Esophagus squamous epithelium (tissue), 5 donors: ENCODE measurements at places on chromosomes 11 and 22.

DNA sequence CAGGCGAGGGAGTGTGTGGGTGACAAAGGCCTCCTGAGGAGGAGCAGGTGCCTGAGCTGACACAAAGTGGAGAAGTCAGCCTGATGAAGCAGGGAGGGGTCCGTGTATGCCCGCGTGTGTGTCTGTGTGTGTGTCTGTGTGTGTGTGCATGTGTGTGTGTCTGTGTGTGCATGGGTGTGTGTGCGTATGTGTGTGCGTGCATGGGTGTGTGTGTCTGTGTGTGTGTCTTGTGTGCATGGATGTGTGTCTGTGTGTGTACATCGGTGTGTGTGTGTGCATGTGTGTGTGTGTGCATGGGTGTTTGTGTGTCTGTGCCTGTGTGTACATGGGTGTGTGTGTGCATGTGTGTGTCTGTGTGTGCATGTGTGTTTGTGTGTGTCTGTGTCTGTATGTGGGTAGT is 65.6 kb upstream of the EIF3D start:
- no peak for DNase-seq

DNA sequence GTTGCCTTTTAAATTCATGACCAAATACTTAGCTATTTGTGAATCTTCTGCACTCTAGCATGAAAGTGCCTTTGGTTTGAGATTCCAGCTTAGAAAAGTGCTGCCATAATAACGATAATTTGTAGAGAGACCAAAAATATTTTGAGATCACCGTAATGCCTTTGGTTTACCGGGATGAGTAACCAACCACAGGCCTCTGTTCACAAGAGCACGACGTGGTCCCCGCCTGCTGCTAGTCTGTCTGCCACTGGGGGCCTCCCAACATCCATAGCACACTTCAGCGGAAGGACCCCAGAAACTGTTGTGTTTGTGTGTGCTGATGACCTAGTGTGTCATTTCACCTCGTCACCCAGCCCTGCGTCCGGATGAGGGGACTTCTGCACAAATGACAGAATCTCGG is 67.0 kb upstream of the RASSF10 start:
- no peak for DNase-seq

DNA sequence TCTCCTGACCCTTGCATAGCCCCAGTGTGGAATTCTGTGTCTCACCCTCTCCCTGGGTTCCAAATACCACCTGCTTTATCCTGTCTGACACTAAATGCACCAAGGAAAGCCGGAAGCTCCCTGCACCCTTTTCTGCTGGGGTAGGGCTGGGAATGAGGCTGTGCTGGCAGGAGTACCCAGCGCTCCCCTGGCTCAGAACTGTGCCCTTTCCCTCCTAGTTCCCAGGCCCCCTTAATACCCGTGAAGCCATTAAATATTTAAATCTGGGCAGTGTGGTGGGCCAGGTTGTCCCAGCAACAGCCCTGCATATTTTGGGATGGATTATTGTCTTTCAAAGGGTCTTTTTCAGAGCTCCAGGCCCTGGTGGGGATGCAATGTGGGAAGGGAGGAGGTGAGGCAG is 63.0 kb downstream of the TP53I11 start:
- DNase-seq = no peak

DNA sequence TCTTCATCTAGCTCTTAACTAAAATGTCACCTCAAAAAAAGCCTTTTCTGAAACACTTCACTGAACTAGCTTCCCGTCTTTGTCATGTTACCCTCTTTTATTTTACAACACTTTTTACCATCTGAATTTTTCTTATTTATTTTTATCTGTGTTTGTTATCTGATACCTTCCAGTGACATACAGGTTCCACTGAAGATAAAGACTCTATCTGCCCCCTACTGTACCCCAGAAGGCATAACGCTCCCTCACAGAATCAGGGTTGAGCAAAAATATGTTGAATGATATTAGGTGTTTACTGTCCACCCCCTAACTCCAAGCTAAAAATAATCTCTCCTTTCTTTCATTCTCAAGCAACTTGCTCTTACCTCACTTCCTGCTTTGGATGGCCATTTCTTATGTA is 654.2 kb downstream of the NELL1 start:
- DNase-seq = no peak

GRCh38 chr11:73946798-73947458 is 3.9 kb upstream of the DNAJB13 start:
- no peak for DNase-seq

DNA sequence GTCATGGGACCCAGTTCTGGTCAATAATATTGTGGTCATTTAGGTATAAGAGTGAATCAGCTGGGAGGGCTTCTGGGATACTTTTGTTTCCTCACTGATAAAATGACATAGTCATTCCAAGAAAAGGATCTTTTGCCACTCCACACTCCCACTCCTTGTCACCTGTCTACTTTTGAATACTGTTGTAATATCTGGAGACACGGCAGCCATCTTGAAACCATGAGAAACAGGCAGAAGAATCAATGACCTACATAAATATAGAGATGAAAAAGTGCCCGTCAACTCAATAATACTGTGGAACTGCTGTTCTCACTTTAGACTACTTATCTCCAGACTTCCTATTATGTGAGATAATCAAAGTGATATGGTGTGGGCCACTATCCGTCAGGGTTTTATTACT is 154.2 kb downstream of the CCDC34 start:
- no peak for DNase-seq

GRCh38 chr11:14310679-14311078 is 48.3 kb downstream of the RRAS2 start:
- DNase-seq = no peak

DNA sequence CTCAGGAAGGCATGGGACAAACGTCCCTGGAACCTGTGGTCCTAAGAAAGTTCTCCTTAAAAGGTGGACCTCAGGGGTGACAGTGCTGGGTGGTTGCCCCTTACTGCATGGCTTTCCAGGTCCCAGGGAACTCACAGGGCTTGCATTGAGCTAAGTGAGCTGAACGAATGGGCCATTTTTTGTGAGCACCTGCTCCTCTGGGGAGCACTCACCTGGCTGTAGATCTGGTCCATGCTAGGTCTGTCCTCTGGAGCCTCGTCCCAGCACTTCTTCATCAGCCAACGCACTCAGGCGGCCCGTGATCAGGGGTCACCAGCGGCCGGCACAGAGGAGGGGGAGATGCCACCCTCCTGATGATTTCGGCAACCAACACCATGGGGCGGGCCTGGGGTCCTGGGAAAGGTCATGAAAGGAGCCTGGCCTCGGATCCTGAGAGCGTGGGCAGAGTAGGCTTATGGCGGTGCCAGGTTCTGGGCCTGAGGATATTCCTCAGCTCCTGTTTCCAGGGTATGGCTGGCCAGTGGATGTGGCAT is 36.8 kb upstream of the LRRC32 start:
- DNase-seq = no peak

DNA sequence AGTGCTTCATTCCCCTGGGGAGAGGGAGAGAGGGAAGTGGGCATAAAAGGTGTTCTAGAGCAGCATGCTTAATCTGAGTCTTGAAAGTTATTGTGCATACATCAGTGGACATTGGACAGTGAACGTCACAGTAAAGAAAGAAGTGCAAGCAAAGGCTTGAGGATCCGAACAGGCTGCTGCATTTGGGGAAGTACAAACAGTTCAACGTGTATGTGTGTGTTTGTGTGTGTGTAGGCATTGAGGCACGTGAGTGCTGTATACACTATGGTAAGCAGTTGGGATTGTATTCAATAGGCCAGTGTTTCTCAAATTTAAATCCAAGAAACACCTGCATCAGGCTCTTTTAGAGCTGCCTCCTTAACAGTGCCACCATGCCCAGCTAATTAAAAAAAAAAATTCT is 10.4 kb upstream of the EIF3M start:
- no peak for DNase-seq

GRCh38 chr11:64152841-64153691 is 12.8 kb downstream of the MACROD1 start:
- DNase-seq = no peak

DNA sequence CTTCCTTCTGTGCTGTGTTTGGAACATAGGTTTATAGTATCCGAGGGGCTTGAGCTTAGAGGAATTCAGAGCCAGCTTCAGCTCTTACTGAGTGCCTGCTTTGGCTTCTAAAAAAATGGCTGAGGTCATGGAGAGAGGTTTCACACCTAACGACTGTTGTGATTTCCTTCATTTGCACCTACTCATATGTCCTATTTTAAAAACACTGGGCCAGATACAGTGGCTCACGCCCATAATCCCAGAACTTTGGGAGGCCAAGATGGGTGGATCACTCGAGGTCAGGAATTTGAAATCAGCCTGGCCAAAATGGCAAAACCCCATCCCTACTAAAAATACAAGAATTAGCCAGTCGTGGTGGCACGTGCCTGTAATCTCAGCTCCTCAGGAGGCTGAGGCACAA is 38.3 kb upstream of the SYT13 start:
- DNase-seq = no peak

DNA sequence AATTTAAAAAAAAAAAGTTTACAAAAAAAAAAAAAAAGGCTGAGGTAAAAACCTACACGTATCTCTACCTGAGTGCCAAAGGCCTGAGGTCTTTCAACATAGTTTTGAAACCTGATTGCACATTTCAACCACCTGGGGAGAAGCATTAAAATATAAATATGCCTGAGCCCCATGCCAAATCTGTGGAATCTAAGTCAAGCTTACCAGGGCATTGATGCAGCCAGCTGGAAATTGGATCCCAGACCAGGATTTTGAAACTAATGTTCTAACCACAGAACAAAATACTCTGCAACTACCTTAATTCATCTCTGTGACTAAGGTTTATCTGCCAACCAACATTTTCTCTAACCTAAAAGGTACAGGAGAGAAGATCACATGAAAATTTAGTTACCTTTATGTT is 38.8 kb upstream of the CHRNA10 start:
- no peak for DNase-seq

DNA sequence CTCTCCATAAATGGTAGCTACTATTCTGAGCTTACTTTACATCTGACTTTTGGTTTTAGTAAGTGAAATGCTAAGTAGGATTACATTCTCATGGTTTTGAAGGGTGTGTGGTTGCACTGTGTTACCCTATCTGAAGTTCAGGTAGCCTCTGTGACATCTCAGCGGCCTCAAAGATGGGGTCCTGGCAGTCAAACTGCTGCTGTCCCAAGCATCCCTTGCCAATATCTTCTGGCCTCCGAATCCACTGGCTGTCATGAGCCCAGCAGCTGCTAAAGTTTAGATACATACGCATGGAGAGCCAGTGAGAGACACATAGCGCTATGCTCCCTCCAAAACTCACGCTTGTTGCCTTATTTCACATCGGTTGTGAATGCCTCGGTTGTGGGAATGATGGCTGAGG is 34.9 kb downstream of the UBASH3B start:
- DNase-seq = no peak

- no peak for DNase-seq
Measured at GRCh38 chr11:111162305-111162704, 83.2 kb upstream of the POU2AF2 start.

DNA sequence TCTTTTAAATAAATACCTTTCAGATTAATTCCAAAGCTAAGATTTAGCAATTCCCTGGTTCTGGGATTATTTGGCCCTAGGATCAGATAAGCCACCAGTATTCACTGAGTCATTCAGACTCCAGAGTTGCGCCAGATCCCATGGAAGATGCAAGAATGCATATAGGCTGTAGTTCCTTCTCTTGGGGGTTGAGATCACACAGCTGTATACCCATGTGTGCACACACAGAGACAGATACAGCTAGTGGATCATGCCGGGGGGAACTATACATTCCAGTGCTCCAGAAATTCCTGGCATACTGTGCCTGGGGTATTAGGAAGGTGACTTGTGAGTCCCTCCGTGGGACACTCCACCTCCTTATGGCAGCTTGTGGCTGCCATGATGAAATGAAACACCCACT is 75.4 kb downstream of the ZBTB16 start:
- DNase-seq = no peak

GRCh38 chr22:37430941-37431340 is 3.7 kb upstream of the ELFN2 start:
- DNase-seq = no peak

DNA sequence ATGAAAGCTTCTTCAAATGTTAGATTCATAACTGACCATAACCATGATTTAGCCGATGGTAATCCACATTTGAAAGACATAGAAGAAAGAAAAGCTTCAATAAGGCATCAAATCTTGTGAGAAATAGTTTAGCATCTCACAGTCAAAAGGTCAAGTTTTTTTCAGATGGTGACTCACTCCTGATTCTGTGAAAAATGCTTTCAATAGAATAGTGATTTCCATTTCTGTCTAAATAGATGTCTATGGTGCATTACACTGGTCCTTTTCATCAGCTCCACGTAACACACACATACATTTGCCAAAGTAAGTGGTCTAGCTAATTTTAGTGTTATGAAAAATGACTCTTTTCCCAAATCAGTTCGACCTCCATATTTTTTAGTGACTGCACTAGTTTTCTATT is 139.2 kb downstream of the LRRC4C start:
- DNase-seq = no peak

GRCh38 chr11:34481307-34481706 is 32.3 kb downstream of the ELF5 start:
- no peak for DNase-seq

DNA sequence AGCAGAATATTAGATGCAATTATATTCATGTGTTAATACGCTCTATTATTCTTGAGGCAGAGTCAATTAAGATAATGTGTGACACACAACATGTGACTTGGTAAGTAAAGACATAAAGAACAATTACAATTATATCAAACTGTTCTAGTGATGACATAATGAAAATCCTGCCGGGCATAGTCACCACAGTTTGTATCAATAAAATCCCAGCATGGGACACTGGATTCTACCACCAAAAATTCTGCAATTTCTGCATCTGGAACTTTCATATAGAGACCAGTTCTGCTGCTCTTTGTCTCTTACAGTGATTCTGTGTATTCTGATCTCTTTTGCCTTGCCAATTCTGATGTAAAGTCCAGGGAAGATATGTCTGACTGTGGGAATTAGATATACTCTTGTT is 495.6 kb upstream of the LRRC4C start:
- no peak for DNase-seq

GRCh38 chr11:73191151-73191550 is 26.9 kb upstream of the P2RY2 start:
- no peak for DNase-seq
